ENCODE measurements at places on chromosomes 7 and 10. TPM values are rescaled to one million over a fixed set of nuclear protein-coding genes. Genes with fewer than 3 reads are reported as not detected.

The GNG11 gene
- not detected for total RNA-seq

The TMEM248 gene
- 80.5 TPM for total RNA-seq

The ENKUR gene
- not detected for total RNA-seq

The PHYHIPL gene
- not detected for total RNA-seq

The TMEM106B gene
- total RNA-seq, result 31.2 TPM

The CPN1 gene
- not detected for total RNA-seq

The SKIDA1 gene
- total RNA-seq, result 0.25 TPM

The PAPOLB gene
- not detected for total RNA-seq

The PON3 gene
- total RNA-seq, result 0.25 TPM

Measured in T-helper 2 cell treated with Interferon-gamma antibody and Interleukin-4, amounts not matched to agents 100 ng/mL and 5 ng/mL, for 36 hours (primary cell).